ENCODE measurements at places on chromosomes 16 and 17.

DNA sequence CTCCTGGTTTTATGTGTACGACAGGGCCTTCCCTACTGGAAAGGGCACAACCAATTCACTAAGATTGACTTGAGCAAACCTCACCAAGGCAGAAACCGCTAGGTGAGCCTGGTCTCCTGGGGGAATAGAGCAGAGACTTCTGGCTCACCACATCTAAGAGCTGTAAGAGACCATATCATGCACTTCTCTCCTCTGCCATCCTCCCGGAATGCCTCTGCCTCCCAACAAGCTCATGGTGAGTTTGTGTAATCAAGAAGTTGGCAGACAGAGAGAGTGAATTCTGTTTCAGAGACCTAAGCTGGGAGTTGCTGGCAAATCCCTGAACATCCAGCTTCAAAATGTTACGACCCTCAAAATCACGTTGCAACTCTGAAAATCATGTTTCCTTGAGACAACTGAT is 154.8 kb downstream of the SLC39A11 start:
- DNase-seq = no peak

- no peak for DNase-seq
Observed at GRCh38 chr17:2693561-2694380, 17.8 kb downstream of the CLUH start.

DNA sequence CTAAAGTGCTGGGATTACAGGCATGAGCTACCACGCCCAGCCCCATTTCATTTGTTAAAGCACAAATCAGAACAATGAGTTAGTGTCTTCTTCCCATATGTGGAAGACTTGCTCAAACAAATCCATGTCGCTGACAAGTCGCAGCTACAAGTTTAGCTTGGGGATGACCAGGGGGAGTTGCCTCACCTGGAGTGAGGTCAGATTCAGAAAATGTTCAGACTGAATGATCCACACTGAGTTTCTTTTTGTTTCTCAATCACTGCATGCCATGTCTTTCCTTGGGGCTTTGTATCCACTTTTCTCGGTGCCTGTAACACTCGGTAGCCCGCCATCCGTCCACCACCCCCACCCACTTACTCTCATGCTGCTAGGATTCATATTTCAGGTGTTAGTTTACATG is 437.3 kb upstream of the DYNLRB2 start:
- no peak for DNase-seq

DNA sequence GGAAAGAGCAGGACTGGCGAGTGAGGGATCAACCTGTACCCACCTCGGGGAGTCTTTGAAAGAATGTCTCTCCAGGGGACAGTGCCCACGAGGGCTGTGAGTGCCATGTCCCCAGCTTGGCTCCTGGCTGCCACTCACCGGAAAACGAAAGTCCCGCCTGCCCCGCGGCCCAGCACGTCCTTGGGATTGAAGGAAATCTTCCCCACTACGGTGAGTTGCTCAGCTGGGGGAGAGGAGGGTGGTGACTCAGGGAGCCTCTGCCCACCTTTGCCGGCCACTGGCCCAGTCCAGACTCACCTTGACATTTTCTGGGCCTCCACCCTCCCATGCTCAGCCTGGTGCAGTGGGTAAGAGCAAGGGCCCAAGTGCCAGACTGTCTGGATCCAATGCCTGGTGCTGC is 17.1 kb downstream of the PLK1 start:
- DNase-seq = no peak

DNA sequence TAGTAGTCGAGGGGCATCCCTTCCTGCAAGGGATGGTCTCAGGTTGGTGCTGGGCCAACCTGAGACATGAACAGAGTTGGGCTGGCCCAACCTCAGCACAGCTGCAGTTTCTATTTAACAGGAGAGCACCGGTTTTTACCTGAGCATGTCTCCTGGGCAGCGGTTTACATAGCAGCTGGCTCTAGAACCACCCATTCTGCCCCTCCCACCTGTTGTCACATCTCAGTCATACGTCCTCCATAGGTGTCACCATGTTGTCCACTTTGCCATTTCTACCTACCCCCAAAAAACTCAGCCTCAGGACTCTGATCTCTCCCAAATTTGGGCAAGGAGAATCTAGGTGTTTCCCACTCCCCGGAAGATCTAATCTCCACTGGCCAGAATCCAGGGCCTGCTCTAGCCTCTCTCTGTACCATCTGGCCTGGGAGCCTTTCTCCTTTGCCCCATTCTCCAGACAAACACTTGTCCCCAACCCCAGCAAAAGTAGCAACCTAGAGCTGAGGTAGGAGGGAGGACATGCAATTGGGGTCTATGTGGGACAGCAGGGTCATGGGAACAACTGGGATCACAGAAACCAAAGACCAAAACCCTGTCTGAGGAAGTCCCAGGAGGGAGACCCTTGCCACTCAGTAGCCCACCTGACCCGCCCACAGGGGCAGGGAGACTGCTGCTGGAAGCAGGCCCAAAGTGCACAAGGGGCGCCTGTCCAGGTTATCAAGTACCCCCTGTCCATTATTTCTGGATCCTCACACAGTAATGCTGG is 19.1 kb downstream of the ETV4 start:
- no peak for DNase-seq

GRCh38 chr16:23504076-23504452 is 6.2 kb downstream of the GGA2 start:
- DNase-seq = no peak

GRCh38 chr17:54172985-54173316 is 350.2 kb downstream of the KIF2B start:
- DNase-seq = no peak

- DNase-seq = no peak
Observed at GRCh38 chr17:9676084-9676483, 30.8 kb downstream of the USP43 start.

DNA sequence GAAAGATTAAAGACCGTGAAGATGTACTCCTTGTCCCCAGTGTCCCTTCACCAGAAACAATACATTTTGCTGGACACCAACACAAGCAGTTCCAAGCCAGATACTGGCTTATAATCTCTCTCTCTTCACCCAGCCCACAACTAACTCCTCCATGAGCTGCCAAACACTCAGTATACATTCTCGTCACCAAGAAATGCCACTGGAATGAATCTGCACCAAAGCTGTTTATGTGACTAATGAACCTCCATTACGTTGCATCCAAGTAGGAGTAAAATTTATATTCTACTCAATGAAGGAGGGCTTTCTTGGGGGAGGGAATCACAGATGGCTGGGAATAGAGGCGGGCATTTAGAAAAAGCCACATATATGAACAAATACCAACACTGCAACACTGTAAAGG is 20.9 kb upstream of the SOX9 start:
- no peak for DNase-seq

DNA sequence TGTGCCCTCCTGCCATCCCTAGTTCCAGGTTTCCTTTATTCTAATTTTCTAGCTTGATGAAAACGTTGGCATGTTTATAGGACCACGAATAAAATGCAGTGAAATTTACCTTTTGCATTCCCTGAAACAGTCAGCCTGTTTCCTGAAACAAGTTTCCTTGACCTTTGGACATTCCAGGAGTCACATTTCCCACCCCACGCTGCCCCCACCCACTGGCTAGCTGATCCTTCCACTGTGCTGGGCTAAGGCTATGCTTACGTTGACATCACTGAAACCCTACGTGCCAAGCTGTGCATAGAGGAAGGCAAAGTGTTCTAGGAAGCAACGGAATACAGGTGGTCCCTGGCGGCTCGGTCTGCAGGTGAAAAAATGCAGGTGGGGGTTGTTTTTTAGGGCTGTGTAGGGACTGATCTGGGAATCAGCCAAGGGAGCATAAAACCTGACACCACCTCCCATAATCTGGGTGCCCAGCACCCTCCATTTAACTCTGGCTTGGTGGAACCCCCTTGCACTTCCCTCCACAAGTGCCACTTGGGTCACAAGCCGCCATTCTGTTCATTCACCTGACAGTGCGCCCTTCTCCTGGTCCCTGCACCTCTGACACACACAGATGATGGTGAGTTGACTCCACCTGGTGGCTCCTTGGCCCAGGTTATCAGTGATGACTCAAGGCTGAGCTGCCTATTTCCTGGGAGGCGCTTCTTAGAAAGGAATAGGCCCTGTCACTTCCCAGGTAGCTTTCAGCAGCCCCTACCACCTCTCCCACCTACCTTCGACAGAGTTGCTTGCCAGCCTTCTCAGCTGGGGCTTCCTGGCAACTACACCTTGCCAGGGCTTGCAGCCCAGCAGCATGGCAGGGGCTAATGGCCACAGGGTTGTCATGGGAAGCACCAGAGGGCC is 83.7 kb downstream of the N4BP1 start:
- DNase-seq = no peak

- no peak for DNase-seq
Observed at GRCh38 chr17:39270923-39271322, 45.2 kb upstream of the STAC2 start.

GRCh38 chr16:86426063-86426642 is 84.2 kb upstream of the FOXF1 start:
- no peak for DNase-seq

DNA sequence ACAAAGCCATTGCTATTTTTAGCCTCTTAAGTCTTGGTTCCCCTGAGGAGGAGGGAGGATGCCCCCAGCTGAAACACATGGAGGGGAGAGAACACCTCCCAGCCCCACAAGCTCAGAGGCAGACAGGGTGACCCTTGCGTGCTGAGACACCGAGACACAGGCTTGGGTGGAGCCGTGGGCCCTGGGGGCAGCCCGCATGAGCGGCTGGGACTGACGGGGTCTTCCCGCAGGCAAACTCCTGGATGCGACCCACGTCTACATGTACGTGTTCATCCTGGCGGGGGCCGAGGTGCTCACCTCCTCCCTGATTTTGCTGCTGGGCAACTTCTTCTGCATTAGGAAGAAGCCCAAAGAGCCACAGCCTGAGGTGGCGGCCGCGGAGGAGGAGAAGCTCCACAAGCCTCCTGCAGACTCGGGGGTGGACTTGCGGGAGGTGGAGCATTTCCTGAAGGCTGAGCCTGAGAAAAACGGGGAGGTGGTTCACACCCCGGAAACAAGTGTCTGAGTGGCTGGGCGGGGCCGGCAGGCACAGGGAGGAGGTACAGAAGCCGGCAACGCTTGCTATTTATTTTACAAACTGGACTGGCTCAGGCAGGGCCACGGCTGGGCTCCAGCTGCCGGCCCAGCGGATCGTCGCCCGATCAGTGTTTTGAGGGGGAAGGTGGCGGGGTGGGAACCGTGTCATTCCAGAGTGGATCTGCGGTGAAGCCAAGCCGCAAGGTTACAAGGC is 9.8 kb downstream of the SLC16A3 start:
- no peak for DNase-seq
